ENCODE measurements at places on chromosomes 5 and 9.

GRCh38 chr5:111930905-111931461, 174.0 kb upstream of the NREP start:
- DNase-seq, result no peak

- no peak for DNase-seq
These were observed 95.4 kb downstream of the CDH12 start for GRCh38 chr5:22757776-22758175.

GRCh38 chr5:103849934-103850333, 287.3 kb upstream of the NUDT12 start:
- DNase-seq, result peak; percentile 46

DNA sequence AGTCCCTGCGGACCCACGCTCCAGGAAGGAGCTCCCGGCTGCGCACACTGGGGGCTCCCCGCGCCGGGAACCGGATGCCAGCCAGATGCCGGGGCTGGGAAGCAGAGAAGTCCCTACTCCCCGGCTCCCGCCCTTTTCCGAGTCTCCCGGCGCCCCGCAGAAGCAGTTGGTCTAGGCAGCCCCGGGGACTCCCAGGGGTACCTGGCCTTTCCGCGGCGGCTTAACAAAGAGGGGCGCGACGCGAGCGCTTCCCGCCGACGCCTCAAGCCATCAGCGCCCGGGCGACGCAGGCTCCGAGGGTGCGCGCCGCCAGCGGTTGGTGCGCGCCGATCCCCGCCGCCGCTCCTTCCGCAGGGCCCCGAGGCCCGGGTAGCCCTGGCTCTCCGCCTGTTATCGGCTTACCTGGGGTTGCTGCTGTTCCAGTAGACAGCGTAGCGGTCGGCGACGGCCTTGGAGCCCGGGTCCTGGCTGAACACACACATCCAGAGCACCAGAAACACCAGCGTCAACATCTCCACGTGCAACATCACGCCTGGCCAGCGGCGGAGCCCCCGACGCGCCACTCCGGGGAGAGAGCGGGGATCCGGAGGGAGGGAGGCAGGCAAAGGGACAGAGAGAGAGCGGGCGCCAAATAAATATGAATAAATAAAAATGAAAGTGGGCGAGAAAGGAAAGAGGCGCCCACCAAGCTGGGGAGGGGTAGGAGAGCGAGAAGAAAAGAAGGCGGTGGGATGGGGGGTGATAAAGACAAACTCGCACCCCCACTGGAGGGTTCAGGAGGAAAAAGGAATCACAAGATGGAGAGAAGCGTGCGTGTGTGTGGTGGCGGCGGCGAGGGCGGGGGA, 428 bp downstream of the EFNA5 start:
- peak; percentile 32 for DNase-seq

- DNase-seq, result no peak
These were observed 16.7 kb downstream of the PCDH12 start for GRCh38 chr5:141941307-141941706.

GRCh38 chr5:31346896-31347551, 153.5 kb downstream of the CDH6 start:
- no peak for DNase-seq

GRCh38 chr5:51389288-51389576, 6.0 kb downstream of the ISL1 start:
- no peak for DNase-seq

- no peak for DNase-seq
These were observed 25.8 kb downstream of the FBXW2 start for GRCh38 chr9:120767451-120767850.

DNA sequence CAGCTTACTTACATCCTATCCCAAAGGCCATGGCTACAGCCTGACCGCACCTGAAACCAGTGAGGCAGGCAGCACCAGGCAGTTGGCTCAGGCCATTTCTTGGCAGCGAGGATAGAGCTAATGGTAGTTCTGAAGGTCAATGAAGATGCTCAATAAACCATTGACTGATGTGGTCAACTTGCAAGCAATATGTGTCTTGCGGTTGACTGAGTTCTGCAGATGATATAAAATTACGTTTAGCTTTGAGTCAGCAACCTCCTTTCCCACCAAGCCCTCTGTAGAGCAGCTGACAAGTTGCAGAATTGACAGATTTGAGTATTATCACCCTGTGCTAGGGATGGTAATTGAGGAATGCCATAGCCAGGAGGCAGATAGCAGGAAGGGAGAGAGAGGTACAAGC, 189.0 kb upstream of the PUM3 start:
- no peak for DNase-seq

DNA sequence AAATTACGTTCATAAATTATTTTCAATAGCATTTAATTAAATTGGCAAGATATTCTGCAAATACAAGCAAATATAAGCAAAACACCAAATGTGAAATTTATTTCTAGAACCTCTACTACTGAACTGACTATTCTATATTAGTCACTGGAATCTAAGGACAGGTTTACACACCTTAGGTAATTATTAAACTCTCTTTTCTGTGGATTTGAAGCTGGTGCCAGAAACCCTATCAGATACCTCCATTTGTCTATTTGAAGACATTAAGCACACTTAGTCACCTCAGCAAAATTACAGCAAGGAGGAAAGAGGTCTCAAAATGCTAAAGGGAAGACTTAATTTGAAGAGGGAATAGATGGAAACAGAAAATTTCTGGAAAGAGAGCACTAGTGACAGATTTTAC, 83.4 kb downstream of the CPLANE1 start:
- DNase-seq, result peak; percentile 41

DNA sequence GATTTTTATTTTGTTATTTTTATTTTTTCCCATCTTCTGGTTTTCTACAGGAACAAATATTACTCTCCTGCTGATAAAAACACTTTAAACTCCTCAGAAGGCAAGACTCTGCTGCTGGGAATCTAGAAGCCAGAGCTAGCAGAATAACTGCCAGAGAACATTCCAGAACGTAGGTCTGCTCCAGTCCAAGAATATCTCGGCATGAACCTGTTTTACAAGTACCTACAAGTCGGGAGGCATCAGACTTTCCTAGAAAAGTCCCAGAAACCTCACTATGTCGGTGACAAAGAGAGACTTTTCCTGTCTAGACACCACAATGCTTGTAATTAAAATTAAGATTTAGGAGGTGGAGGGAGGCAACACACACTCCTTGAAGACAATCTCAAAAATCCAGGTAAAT, 41.4 kb downstream of the FABP6 start:
- no peak for DNase-seq

GRCh38 chr5:55141945-55142690, 17.9 kb upstream of the GPX8 start:
- DNase-seq, result no peak

DNA sequence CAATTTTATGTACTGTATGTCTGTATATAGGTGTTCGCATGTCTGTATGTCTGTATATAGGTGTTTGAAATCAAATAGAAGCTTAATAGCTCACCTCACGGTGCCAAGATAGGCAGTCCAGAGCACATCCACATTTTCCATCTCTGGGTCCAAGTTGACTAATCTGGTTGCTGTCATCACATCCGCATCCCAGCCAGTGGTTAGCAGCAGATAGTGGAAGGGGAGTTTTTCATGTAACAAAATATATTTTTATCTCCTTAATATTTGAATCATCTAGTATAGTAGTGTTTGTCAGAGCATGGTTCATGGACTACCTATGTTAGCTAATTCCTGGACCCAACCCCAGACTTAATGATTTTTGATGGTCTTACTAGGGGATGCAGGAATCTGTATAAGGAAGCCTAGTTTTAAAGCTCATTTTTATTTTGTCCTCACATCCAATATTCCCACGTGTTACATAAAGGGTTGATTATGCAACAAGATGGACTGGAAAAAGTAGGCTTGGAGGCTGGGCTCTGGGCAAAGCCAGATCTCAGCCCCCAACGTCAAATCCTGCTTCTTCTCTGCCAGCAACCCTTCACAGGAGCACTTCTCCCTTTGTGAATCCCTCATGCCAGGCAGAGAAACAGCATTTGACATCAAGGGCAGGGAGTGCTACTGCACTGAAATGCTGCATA, 219.7 kb downstream of the ZSWIM6 start:
- no peak for DNase-seq

DNA sequence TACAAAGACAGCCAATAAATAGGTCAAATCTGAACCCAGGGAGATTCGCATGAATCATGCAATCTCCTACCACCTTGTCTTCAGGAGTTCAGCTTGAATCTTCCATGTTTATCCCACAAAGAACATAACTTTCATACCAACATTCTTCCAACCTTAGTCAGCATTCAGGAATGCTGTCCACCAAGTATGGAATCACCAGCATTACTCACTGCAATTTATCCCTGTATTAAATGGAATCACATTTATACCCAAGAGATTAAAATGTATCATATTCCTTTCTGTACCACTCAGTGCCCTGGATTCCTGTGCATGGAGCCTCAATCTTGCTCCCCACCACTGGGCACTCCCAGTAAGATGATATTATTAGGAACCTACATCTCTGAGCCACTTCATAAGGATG, 162.6 kb downstream of the GLIS3 start:
- DNase-seq, result peak; percentile 86

DNA sequence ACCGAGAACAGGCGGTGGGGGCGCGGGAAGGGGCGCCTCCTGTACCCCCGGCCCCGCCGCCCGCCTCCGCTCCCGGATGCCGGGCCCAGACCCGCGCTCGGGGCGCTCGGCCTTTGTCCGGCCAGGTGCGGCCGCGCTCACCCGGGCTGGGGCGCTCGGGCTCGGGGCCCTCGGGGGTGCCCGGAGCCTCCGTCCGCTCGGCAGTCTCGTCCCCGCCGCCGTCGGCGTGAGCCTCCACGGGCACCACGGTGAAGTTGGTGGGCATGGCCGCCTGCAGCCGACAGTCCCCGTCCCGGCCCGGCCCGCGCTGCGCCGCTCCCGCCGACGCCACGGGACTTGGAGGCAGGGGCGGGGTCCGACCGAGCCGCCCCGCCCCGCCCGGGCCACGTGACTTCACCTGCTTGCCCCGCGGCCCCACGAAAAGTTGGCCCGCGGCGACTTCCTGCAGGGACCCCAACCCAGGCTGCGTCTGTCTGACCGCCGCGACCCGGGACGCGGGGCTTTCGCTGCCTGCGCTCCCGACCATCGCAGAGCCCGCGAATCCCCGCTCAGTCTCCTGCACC, at the start of gene SLC12A7:
TSS of gene SLC12A7 (minus strand) at position 337 of the 563 bp plus-strand sequence. CDS start at position 265, 72 bp downstream.
- peak; percentile 50 for DNase-seq

DNA sequence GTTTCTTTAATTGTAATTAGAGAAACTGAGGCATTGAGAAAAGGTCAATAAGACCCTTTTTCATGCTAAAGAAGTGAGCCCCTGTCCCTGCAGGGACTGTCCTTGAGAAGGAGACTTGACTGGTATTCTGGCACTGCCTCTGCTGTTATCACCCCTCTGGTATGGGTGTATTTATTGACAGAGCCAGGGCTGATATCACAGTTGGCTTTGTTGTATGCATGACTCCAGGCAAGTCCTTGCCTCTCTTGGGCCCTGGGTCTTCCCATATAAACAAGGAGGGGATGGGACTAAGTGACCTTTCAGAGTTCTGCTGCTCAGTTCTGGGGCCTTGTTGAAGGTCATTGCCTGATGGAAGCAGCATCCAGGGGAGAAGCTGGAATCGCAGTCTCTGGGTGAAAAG, 71.8 kb upstream of the PPARGC1B start:
- no peak for DNase-seq

GRCh38 chr9:87354147-87354546, 143.5 kb upstream of the DAPK1 start:
- no peak for DNase-seq

Measured in Caki2 (cell line).